ENCODE measurements at places on chromosomes 2 and 18. TPM values are rescaled to one million over a fixed set of nuclear protein-coding genes. Genes with fewer than 3 reads are reported as not detected.

RGPD8 gene
- 6.2 TPM for total RNA-seq

C2orf66 gene
- total RNA-seq, result not detected

TMEM37 gene
- 37.3 TPM for total RNA-seq

DNA sequence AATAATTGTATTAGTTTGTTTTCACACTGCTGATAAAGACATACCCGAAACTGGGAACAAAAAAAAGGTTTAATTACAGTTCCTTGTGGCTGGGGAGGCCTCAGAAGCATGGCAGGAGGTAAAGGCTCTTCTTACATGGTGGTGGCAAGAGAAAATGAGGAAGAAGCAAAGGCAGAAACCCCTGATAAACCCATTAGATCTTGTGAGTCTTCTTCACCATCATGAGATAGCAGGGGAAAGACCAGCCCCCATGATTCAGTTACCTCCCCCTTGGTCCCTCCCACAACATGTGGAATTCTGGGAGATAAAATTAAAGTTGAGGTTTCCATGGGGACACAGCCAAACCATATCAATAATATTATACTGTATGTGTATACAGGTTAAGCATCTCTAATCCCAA is 73.3 kb upstream of the CABLES1 start:
- no peak overlapping the region for H3K27ac ChIP-seq
- no peak for DNase-seq
- no peaks in the 10 kb centered on the region for H3K27me3 ChIP-seq
- H3K4me3 ChIP-seq, result no peak overlapping the region
- H3K36me3 ChIP-seq, result no peaks in the 10 kb centered on the region

DNA sequence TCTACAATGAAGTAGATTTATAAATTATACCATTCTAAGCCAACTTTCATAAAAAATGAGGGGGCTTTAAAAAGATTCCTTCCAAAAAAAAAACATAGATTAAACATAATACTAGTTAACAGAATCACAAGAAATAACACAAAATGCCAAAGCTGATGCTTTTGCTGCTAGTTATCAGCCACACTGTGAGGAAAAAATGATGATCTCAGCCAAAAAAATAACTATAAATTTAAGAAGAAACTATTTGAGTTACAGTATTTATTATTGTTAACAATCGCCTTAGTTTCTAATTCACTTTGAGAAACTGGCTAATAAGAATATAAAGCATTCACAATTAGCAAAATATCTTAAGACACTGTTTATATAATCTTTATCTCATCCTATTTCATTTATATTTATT is 27.1 kb downstream of the BAZ2B start:
- no peaks in the 10 kb centered on the region for H3K36me3 ChIP-seq
- no peak for DNase-seq
- no peaks in the 10 kb centered on the region for H3K27me3 ChIP-seq
- no peaks in the 10 kb centered on the region for H3K4me1 ChIP-seq

- DNase-seq, result no peak
- no peaks in the 10 kb centered on the region for H3K4me1 ChIP-seq
- H3K27me3 ChIP-seq, result no peaks in the 10 kb centered on the region
Measured at GRCh38 chr18:58807766-58808165, 56.9 kb upstream of the ZNF532 start.

- H3K36me3 ChIP-seq, result no peaks in the 10 kb centered on the region
- H3K27ac ChIP-seq, result no peak overlapping the region
- no peaks in the 10 kb centered on the region for H3K27me3 ChIP-seq
- no peak for DNase-seq
- no peaks in the 10 kb centered on the region for H3K4me1 ChIP-seq
Measured at GRCh38 chr2:191228861-191229260, 16.3 kb upstream of the MYO1B start.

Measured in right lobe of liver (tissue), 6 donors.